Activated naive CD4-positive, alpha-beta T cell (primary cell): ENCODE measurements at places on chromosomes 7 and 10.

- DNase-seq = no peak
These were observed 94.3 kb downstream of the THSD7A start for GRCh38 chr7:11737723-11738122.

GRCh38 chr10:52900593-52900992 lies 128.0 kb upstream of the MBL2 start:
- no peak for DNase-seq

- no peak for DNase-seq
These were observed 197.9 kb upstream of the KLF6 start for GRCh38 chr10:3982746-3983442.

- DNase-seq = no peak
These were observed 528.9 kb upstream of the FZD8 start for GRCh38 chr10:36170943-36171501.

GRCh38 chr10:74955796-74956195 lies 129.4 kb downstream of the KAT6B start:
- no peak for DNase-seq

DNA sequence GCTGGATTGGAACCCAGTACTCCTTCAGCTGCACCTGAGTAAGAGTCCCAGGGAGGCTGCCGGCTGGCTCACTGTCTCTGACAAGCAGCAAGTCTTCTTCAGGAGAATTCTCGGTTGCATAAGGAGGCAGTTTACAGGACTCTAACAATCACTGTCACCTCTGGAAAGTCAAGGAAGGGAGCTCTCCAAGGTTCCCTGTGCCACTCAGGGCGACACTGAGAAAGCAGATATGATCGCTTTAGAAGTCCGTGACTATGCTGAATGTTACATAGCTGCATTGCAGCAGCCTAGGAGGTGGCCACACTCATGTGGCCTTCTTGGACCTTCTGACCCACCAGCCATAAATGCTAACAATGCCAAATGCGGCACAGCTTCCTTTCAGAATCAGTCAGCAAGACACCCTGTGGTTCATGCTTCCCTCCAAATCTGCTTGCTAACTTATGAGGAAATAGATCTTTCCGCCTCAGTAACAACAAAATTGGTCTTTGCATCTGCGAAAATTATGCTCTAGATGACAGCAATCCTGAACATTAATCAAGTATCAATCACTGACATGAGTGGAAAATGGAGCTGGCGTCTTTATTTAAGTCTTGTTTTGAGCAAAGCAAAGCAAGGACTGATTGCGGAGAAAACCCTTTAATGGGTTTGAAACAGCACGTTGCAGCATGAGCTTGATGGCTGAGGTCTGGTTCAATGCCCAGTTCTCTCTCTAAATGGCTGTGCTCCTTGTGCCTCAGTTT lies 132.9 kb downstream of the ATXN7L1 start:
- DNase-seq = no peak

DNA sequence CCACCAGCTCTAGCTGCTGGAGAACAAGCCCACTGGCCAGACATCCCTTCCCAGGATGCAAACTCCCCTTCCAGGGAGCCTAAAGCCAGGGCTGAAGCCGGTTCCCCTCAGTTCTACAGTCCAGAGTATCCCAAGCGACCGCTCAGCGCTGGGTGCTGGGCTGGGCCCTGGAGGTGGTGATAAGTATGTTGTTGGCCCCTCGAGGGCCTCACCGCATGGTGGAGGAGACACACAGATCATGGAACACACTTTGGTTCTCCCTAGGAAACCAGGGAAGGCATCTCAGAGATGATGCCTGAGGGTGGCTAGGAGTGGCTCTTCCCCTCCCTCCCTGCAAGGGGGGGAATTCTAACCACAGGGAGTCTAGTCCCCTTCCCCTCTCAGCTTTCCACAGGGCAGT lies 4.4 kb downstream of the PODXL start:
- DNase-seq = no peak

DNA sequence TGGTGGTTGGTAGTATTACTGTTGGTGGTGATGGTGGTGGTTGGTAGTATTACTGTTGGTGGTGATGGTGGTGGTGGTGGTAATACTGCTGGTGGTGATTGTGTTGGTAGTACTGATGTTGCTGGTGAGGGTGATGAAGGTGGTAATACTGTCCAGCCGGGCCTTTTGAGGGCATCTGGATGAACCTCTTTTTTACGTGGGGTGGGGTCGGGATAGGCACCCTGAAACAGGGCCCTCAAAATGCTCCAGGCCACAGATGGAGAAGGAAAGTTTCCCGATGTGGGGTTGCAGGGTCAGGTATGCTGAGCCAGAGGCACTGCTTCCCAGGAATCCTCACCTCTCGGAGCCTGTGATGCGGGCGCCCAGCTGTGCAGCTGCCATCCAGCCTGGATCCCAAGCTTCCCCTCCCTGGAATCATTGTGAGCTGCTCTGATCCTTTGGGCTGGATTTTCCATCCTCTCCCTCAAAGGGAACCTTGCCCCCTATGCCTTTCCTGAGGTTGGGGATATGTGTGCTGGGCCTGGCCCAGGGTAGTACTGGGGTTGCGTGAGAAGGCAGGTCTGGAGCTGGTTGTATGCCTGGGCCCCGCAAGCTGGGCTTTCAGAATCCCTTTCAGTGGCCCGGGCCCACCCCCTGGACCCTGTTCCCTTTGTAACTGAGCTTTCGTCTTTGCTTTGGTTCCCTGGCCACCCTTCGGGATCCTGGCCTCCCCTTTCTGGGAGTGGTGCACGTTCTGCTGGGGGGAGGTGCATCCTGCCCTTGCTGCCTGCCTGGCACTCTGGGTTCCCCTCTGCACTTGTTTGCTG lies 43.3 kb downstream of the DOCK1 start:
- DNase-seq = no peak

- DNase-seq = no peak
These were observed 197.5 kb upstream of the KMT2E start for GRCh38 chr7:104816537-104816936.

DNA sequence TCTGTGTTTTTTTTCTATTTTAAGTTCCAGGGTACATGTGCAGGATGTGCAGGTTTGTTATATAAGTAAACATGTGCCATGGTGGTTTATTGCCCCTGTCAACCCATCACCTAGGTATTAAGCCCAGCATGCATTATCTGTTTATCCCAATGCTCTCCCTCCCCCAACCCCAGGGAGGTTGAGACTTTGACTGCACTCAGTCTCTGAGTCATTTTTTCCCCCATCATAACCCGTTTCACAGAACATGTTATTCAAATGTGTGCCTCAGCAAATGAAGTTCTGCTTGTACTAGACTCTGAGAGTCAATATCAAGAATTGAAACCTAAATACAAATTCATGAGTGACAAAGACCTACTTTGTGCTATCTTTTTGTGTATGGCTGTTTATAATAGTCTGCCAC lies 70.0 kb upstream of the CYP26C1 start:
- no peak for DNase-seq

DNA sequence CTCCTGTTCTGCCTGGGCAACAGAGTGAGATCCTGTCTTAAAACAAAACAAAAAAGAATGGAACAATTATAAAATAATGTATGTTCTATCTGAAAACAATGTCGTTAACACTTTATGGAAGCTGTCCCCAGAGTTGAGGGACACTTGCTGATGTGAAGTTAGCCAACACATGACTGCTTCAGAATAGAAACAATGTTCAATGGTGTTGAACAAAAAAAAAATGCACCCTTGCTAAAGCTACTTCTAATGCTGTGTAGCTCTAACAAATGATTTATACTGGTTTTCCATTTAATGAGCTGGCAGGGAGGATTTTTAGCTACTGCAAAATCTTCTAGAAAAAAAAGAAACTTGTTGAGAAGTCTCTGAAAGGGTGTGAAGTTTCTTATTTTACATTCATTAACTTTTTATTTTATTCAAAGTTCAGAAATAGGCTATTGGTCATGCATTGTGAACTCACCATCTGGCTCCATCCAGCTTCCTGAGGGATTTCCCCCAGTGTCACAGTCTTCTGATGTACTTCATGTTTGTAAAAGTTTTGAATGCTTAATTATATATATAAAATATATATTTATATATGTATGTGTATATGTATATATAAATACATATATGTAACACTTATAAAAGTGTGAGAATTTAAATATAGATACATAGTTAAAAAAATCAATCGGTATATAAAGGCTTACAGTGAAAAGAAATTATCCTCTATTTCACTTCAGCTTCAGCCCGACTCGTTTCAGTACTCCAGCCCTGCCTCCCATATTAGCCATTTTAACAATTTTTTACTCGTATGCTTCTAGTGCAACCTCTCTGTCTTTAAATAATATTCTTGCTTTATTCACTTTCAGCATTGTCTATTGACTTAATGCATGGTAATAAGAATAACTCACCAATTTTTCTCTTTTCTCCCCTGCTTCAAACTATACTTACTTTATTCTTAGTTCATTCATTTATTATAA lies 35.0 kb downstream of the HDAC9 start:
- DNase-seq = no peak

DNA sequence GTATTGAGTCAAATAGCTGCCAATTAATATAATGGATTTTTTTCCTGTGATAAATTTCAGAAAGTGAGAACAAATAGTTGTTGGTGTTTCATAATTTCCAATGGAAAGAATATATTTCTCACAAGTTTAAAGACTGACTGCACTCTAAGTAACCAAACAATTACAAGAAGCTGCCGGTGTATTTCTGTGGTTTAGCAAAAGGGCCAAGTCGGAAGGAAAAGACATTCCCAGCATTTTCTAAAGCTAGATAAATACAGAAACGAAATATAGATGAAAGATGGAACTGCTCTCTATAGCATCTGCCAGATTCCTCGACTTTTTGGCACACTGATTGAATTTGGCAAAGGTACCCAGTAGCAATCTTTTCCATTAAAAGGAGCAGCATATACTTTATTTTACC lies 92.7 kb upstream of the MKX start:
- no peak for DNase-seq

GRCh38 chr10:71217266-71218045 lies 5.1 kb downstream of the UNC5B start:
- no peak for DNase-seq

DNA sequence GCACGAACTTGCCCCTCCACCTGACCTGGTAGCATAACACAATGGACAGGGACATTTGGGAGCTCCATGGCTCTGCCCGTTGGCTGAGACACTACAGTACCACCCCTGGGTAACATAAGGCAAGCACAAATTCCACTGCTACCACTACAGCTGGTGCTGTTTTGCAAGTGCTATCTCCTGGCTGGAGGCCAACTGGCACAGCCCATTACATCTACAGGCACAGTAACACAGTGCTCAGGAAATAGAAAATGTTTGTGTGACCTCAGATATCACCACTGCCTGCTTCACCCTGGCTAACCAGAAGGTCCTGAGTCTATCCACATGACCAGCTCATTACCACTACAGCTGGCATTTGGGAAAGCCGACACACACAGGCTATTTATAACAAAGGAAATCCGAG lies 631.1 kb upstream of the MBL2 start:
- no peak for DNase-seq

DNA sequence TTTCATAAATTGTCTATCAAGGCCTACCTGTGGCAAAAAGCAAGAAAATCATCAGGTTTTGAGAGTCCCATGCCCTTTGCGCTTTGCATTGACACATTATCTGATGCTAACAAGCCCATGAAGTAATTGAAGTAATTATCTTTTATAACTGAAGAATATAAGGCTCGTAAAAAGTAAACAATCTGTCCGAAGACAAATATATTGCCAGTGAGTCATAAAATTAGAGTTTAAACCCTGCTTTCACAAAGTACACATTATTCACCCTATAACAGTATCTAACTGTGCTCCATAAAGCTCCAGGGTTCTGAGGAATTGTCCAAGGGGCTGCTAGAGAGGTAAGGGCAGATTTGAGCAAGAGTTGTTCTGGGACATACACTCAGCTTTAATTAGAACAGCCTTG lies 102.3 kb upstream of the PPP1R3A start:
- no peak for DNase-seq

- DNase-seq = no peak
These were observed 558.3 kb upstream of the FOXK1 start for GRCh38 chr7:4123823-4124222.

- DNase-seq = no peak
These were observed 41.4 kb upstream of the DMBT1 start for GRCh38 chr10:122519144-122519543.

- no peak for DNase-seq
These were observed 599.7 kb downstream of the PTPRN2 start for GRCh38 chr7:157987906-157988305.

GRCh38 chr10:80599424-80599847 lies 61.7 kb downstream of the SH2D4B start:
- DNase-seq = no peak

- DNase-seq = no peak
These were observed 93.6 kb downstream of the NKX6-2 start for GRCh38 chr10:132692311-132692710.

GRCh38 chr10:33010132-33011037 lies 52.4 kb upstream of the ITGB1 start:
- no peak for DNase-seq

DNA sequence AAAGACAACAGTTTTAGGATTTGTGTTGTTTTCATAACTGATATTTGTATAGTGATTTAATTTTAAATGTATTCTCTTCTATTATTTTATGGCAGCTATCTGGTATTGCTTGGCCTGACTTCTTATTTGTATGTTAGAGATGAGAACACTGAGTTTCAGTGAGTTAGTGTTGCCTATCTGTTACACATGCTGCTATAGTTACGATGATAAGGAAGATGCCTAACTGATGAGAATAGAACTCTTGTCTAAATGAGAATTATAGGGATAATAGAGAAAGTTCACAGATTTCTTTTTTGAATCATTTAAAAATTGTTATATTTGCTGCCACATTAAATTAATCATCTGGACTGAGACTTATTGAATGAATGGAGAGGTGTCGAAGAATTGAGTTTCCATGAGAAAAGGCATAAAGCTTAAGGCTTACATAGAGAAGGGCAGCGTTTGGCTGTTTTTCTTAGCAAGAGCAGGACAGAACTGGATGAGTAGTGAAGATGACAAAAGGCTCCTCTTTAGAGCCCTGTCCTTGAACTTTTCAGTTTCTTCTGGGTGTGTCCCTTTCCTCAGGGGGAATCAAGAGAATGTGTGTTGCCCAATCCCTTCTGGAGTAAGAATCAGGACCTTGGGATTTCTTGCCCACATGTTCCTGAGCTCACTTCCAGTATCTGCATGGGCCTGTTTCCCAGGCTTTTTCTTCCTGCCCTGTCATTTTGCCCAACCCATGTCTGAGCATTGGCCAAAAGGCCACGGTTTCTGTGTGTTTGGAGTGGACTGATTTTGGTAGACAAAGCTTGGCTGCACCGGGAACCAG lies 195.6 kb upstream of the CSTF2T start:
- DNase-seq = no peak

- no peak for DNase-seq
These were observed 17.1 kb downstream of the LANCL2 start for GRCh38 chr7:55382251-55382650.

GRCh38 chr10:33963729-33964128 lies 629.3 kb upstream of the NRP1 start:
- no peak for DNase-seq

- no peak for DNase-seq
These were observed 123.1 kb upstream of the CCDC6 start for GRCh38 chr10:60029475-60029874.

DNA sequence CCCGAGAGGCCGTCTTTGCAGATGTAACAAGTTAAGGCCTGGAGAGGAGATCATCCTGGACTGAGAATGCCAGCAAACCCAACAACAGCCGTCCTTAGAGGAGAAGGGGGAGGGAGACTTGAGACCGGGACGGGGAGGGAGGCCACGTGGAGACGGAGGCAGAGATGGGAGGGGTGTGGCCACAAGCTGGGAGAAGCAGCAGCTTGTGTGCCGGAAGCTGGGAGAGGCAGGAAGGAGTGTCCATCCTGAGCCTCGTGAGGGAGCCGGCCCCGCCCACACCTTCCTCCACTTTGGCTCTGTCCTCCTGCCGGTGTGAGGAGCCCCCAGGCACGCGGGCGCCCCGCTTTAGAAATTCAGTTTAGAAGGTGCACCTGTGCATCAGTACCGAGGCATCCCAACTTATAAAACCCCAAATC lies 95.7 kb downstream of the DNAJB6 start:
- no peak for DNase-seq
